ENCODE measurements at places on chromosomes 13 and 19.

DNA sequence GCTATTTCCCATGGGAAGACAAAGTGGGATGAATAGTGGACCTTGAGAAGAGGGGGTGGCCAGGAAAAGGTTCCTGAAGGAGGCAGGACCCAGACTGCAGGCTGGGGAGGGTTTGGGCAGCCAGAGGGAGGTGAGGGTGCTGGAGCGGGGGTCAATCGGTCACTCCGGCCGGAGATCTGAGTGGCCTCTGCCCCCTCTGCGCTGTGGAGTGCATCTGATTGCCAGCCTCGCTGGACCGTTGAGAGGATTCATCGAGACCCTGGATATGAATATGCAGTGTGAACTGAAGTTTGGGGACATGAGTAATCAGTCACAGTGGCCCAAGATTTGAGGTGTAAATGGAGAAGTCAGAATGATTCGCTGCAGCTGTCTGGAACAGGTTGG, 5.5 kb upstream of the ZNF580 start:
- DNase-seq = no peak

DNA sequence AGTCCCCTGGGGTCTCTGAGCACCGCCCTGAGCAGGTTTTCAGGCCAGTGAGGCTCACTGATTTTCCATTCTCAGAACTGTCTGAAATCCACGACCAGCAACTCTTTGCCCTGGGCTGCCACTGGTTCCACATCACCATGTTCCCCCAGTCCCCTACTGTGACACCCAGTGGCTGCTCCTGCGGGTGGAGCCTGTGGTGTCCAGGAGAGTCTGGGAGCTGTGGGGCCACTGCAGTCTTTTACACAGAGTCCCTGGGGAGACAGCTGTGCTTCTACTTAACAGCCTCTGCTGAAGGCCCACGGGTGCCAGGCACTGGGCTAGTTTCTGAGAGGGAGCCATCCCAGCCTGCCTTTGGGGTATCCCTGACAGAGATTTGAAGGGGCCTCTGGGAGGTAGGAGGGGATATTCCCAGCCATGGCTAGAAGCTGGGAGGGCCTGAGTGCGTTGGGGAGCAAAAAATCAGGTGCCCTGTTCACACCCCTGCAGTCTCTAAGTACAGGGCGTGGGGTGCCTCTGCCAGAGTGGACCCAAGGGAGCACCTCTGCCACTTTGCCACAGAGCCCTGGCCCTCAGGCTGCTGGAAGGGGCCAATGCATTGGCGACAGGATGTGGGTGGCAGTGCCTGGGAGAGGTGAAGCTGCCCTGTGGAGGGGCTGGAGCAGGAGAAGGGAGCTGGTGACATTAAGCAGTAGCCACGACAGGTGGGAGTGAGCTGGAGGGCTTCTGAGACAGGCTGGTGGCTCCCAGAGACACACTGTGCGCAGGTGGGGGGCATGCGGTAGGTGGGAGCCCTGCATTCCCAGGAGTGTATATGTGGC, 200.2 kb upstream of the ZNF536 start:
- no peak for DNase-seq

DNA sequence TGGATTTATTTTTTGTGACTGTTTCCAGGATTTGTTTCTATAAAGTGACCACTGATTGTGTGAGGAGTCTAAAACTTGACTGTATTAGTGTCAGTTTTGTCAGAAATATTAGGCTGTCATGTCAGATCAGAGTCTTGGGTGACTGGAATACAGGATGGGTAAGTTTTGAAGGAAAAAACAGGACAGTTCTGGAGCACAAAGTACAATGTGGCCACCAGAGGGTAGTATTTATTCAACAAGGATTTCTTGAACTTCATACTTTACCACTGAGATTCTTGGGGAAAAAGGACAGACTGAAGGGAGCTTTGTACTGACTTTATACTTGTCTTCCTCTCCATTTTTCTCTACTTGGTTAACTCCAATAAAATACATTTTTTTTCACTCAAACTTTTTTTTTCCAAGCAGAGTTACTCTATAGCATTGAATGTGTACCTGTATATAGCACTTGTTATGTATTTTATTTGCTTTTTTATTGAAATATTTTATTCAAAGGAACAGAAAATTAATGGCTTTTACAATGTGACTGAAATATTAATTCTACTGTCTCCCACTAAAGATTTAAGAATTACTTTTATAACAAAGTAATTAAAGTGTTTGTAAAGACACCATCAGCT, 51.1 kb downstream of the LMO7 start:
- no peak for DNase-seq

DNA sequence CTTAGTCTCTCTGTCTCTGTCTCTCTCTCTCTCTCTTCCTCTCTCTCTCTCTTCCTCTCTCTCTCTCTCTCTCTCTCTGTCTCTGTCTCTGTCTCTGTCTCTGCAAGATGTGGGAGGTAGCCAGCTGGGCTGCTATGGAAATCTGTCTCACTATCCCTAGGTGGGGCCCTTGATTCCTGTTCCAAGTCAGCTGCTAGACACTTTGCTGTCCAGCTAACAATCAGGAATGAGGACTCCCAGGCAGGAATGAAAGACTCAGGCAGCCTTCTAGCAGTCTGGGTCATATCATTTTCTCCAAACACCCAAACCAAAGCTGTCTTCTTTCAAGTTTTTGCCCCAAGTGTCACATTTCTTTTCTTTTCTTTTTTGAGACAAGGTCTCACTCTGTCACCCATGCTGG, 23.2 kb downstream of the CATSPERD start:
- no peak for DNase-seq

GRCh38 chr19:1773184-1773583, 19.9 kb downstream of the ONECUT3 start:
- no peak for DNase-seq

DNA sequence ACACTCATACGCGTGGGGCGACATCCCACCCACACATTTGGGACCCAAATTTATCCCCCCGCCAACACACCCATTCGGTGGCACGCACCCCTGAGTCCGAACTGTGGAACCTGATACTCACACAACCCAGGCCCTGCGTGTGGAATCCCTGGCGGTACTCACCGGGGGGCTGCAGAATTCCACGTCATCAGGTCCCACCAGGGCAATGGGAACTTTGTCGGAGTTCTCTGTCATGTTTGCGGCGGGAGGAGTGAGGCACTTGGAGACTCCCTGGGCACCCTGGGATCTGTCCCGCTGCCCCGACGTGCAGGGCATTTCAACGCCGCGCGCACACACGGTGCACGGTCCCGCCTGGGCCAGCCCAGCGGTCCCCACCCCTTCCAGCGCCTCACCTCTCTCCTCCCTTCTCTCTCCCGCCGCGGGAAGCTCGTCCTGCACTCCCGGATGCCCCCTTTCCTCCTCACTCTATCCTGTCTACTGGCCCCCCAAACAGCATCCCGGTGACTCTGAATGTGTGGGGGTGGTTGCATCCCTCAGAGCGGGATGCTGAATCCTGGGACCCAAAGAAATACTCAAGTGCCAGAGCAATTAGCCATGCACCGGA, at the start of gene CNMD:
TSS of gene CNMD (minus strand) at position 353 of the 604 bp plus-strand sequence. CDS start at position 234, 119 bp downstream.
- no peak for DNase-seq

DNA sequence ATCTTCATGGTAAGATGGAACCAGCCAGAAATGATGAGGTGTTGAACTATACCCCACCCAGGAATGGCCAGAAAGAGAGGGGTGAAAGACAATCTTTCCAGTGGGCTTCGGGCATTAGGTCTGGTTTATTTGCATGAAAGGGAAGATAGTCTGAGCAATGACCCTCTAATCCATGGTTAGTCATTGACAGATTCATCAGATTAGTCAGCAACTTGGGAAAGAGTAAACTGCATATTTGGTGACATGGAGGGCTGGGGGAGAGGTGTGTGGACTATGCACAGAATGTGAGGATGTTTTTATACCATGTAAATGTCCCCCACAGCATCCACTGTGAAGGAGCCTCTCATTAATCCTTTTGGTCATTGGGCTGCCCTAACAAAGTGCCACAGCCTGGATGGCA, 30.1 kb upstream of the USP12 start:
- no peak for DNase-seq

DNA sequence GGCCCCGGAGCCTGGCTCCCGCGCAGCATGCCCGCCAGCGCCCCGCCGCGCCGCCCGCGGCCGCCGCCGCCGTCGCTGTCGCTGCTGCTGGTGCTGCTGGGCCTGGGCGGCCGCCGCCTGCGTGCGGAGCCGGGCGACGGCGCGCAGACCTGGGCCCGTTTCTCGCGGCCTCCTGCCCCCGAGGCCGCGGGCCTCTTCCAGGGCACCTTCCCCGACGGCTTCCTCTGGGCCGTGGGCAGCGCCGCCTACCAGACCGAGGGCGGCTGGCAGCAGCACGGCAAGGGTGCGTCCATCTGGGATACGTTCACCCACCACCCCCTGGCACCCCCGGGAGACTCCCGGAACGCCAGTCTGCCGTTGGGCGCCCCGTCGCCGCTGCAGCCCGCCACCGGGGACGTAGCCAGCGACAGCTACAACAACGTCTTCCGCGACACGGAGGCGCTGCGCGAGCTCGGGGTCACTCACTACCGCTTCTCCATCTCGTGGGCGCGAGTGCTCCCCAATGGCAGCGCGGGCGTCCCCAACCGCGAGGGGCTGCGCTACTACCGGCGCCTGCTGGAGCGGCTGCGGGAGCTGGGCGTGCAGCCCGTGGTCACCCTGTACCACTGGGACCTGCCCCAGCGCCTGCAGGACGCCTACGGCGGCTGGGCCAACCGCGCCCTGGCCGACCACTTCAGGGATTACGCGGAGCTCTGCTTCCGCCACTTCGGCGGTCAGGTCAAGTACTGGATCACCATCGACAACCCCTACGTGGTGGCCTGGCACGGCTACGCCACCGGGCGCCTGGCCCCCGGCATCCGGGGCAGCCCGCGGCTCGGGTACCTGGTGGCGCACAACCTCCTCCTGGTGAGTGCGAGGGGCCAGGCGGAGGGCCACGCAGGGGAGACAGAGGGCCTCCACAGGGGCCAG, at the start of gene KL:
TSS of gene KL (plus strand) at position 10 of the 909 bp plus-strand sequence. CDS start at position 28, 18 bp downstream.
- no peak for DNase-seq

GRCh38 chr19:13098277-13099072, 4.2 kb downstream of the LYL1 start:
- DNase-seq = no peak

GRCh38 chr19:30785458-30786137, 413.4 kb downstream of the ZNF536 start:
- no peak for DNase-seq

DNA sequence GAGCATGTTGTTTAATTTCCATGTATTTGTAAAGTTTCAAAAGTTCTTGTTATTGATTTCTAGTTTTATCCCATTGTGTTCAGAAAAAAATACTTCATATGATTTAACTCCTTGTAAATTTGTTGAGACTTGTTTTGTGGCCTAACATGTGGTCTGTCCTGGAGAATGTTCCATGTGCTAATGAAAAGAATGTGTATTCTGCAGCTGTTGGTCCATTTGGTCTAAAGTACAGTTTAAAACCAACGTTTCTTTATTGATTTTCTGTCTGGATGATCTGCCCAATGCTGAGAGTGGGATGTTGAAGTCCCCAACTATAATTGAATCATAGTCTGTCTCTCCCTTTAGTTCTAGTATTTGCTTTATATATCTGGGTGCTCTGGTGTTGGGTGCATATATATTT, 34.9 kb upstream of the TPP2 start:
- DNase-seq = no peak

GRCh38 chr13:31048521-31048920, 113.2 kb downstream of the HSPH1 start:
- DNase-seq = no peak

- no peak for DNase-seq
These were observed 10.4 kb upstream of the LCP1 start for GRCh38 chr13:46192412-46192811.

DNA sequence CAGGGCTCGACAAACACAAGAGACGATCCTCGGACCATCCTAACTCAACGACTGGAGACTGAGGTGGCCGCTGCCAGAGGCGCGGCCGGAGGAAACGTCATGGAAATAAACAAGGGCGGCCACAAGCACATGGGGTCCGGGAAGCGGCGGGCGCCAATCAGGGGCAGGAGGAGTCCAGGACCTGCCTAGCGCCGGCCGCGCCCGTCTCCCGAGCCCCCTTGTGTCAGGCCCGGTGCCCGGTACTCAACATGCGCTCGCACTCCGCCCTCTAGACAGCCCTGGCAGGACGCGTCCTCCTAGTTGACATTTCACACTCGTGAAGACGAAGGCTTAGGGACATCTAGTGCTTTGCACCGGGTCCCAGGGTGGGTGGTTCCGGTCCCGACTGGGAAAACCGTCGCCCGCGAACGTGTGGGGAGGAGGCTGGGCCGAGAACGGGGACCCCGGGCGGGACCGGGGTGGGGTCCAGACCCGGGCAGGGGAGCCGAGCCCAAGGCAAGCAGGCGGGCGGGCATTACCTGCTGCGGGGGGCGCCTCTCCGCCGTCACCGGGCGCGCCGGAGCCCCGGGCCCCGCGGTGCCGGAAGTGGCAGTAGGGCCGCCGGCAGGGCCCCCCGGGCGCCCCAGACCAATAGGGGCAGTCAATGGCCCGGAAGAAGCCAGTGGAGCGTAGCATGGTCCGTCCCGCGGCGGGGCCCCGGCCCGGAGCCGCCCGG, 442 bp downstream of the REXO1 start:
- DNase-seq = no peak

- DNase-seq = no peak
These were observed 1124.9 kb downstream of the DIAPH3 start for GRCh38 chr13:59038824-59039223.

DNA sequence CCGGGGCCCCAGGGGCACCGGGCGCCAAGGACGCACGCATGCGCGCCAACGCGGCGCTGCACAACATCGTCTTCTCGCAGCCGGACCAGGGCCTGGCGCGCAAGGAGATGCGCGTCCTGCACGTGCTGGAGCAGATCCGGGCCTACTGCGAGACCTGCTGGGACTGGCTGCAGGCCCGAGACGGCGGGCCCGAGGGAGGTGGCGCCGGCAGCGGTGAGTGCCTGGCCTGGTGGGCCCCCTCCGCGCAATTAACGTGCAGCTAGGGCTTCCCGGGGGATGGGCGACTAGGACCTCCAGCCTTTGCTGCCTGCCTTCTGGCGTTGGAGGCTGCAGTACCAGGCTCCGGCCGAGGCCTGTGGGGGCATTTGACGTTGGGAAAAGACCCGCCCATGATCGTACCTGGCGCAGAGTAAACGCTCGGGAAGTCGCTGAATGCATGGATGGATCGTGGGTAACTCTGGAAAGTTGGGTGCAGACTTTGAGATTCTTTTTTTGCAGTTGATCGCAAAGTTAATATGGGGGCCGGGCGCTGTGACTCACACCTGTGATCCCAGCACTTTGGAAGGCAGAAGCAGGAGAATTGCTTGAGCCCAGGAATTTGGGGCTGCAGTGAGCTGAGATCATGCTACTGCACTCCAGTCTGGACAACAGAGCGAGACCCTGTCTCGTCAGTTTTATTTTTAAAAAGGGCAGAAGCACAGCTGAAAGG, 7.3 kb downstream of the APC2 start:
- DNase-seq = no peak

GRCh38 chr13:31032528-31033113, 100.2 kb downstream of the TEX26 start:
- DNase-seq = no peak

- DNase-seq = peak; percentile 37
These were observed 37.3 kb downstream of the RNF6 start for GRCh38 chr13:26184791-26185250.

DNA sequence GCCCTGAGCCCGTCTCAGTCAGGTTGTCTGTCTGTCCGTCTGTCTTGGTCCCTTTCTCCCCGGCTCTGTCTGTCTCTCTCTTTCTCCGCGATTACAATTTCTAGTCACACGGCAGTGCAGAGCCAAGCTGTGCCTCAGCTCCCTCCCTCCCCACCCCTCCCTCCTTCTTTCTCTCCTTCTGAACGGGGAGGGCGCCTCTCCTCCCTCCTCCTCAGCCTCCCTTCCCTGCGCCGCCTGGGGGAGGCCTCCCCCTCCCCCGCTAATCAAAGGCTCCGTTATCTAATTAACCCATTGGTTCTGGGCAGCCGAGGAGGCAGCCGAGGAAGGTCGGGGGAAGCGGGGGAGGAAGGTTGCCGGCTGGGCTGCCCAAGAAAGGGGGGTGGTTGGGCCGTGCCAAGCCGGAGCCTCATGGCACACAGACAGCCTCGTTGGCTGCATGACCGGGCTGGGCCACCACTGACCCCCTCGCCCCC, 16.5 kb downstream of the LRRC4B start:
- no peak for DNase-seq
